Adrenal gland (tissue), 19 donors: ENCODE measurements at places on chromosomes 3 and 15. TPM values are rescaled to one million over a fixed set of nuclear protein-coding genes. Genes with fewer than 3 reads are reported as not detected.

The SEMA6D gene
- 4.7 TPM for total RNA-seq

The GOLGA6L24 gene
- not detected for total RNA-seq

The TJP1 gene
- 37.9 TPM for total RNA-seq

The GRM7 gene
- total RNA-seq: 3.6 TPM

The AADACL2 gene
- total RNA-seq: not detected

The OIP5 gene
- 3.8 TPM for total RNA-seq

The EIF2A gene
- 70.3 TPM for total RNA-seq

The GPR176 gene
- total RNA-seq: 1.4 TPM

The SH2D7 gene
- total RNA-seq: not detected
